Thyroid gland (tissue), 4 donors: ENCODE measurements at places on chromosomes 4 and X. TPM values are rescaled to one million over a fixed set of nuclear protein-coding genes. Genes with fewer than 3 reads are reported as not detected.

MFAP3L gene
- 10.6 TPM for total RNA-seq

ESX1 gene
- total RNA-seq, result not detected

LANCL3 gene
- 1.0 TPM for total RNA-seq

GYG2 gene
- total RNA-seq, result 6.6 TPM

NEUROG2 gene
- not detected for total RNA-seq

MAGEA12 gene
- not detected for total RNA-seq

DCAF12L2 gene
- total RNA-seq, result not detected

RGN gene
- total RNA-seq, result 29.6 TPM

EOLA2 gene
- 26.7 TPM for total RNA-seq

HPSE gene
- 3.1 TPM for total RNA-seq

FRMPD4 gene
- total RNA-seq, result not detected
